ENCODE measurements at places on chromosomes 13 and 19.

GRCh38 chr19:30293051-30293785, 79.0 kb upstream of the ZNF536 start:
- DNase-seq = no peak

- DNase-seq = no peak
Observed at GRCh38 chr13:74886502-74886901, 595.5 kb downstream of the TBC1D4 start.

DNA sequence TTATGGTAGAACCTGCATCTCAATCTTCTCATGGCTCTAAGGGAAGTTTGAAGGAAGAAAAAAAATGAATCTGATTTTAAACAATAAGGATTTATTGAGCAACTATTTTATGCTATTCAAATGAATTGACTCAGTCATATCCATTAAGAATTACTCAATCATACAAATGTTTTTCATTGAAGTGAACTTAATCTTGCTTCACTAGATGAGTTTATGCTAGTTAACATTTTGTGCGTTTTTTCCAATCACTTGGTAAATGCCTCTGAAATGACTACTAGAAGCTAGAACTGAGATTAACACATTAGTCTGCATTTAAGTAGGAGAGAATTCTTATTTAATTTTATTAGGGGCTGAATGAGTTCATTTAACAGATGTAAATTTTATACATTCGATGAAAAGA, 25.2 kb downstream of the RXFP2 start:
- no peak for DNase-seq

- no peak for DNase-seq
Observed at GRCh38 chr13:99122171-99122570, 78.5 kb upstream of the UBAC2 start.

- DNase-seq = no peak
Observed at GRCh38 chr13:60514891-60515290, 117.9 kb downstream of the TDRD3 start.

DNA sequence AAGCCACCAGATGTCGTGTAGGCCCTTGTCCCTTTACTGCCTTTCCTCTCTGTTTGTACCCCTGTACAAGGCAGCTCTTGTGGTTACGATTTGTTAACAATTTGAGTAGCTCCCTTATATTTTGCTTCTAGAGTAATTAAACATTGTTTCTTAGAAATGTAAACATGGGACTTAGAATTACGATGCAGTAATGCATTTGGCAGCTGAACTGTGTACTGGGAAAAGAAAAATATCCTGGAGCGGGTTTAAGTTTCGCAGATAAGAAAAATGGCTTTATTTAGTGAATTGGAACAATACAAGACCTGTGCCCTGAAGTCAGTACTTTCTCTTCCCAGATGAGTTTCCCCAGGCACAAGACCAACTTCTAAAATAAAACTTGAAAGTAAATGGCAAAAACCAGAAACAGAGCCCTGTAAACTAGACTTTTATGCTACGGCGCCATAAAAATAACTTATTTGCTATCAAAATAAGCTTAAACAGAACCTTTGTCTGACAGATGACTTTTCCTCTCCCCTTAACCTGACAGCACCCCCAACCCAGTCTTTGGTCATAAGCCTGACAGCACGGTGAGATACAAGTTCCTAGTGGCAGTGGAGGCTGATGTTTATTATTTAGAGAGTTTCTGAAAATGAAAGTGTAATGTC, 63.0 kb downstream of the LRCH1 start:
- DNase-seq = no peak

GRCh38 chr19:56912401-56913112, 72.0 kb upstream of the PEG3 start:
- DNase-seq = no peak

- DNase-seq = no peak
Observed at GRCh38 chr13:107974409-107974808, 240.9 kb downstream of the LIG4 start.

DNA sequence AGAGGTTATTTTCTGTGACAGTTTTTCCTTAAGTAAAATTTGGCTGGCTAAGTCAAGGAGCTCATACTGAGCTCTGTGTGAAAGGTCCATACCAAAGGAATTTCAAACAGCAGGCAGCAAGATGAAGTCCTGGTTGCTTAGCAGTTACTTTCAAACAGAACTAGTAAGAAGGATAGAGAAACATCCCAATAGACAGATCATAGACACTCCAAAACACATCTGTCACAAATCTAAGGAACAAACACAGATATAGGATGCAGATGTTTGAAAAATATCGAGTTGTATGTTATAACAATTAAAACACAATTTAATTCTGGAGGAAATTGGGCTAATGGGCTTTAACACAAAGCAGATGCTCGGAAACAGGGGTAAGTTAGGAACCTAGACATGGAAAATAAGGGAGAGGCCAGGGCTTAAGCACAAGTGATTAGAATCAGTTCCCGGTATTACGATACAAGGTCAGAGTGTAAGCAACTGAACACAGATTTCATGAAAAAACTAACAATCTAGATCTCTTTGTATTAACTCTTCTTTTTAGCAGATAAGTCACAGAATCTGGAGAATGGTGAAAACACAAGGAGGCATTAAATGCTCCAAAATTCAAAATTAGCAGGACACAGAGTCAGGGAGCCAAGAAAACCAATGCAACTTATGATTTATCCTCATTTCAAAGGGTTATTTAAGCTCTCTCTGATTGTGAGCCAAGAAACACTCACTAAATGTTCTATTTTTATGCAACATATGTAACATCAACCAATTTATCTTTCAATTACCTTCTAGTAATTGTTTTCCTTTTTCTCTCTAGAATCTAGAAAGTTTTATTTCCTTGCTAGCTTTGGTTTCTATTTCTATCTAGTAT, 1992.9 kb upstream of the PCDH20 start:
- DNase-seq = no peak

- DNase-seq = no peak
Observed at GRCh38 chr13:47215736-47216135, 318.9 kb upstream of the HTR2A start.

DNA sequence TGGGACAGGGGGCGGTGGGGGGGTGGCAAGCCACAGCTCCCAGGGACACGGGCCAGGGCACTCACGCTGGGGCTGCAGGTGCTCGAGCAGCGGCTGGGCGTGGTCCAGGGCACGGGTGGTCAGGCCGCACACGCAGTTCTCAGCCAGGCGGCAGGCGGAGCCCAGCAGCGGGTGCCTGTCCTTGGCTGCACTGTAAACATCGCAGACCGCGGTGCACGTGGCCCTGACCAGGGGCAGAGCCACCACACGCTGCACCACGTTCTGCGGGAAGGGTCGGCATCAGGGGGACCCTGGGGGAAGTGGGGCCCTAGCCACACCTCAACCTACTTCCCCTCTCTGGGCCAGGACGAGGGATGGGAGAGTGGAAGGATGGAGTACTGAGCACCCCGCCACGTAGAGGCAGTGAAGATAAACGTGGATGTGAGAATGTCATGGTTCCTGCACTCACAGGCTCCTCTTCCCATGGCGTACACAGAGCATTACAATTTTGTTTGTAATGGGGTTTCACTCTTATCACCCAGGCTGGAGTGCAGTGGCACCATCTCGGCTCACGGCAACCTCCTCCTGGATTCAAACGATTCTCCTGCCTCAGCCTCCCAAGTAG, 3.4 kb downstream of the PLIN5 start:
- DNase-seq = peak; percentile 77

- DNase-seq = no peak
Observed at GRCh38 chr19:387777-388176, 21.2 kb downstream of the C2CD4C start.

GRCh38 chr13:36959456-36960116, 39.5 kb upstream of the SMAD9 start:
- no peak for DNase-seq

DNA sequence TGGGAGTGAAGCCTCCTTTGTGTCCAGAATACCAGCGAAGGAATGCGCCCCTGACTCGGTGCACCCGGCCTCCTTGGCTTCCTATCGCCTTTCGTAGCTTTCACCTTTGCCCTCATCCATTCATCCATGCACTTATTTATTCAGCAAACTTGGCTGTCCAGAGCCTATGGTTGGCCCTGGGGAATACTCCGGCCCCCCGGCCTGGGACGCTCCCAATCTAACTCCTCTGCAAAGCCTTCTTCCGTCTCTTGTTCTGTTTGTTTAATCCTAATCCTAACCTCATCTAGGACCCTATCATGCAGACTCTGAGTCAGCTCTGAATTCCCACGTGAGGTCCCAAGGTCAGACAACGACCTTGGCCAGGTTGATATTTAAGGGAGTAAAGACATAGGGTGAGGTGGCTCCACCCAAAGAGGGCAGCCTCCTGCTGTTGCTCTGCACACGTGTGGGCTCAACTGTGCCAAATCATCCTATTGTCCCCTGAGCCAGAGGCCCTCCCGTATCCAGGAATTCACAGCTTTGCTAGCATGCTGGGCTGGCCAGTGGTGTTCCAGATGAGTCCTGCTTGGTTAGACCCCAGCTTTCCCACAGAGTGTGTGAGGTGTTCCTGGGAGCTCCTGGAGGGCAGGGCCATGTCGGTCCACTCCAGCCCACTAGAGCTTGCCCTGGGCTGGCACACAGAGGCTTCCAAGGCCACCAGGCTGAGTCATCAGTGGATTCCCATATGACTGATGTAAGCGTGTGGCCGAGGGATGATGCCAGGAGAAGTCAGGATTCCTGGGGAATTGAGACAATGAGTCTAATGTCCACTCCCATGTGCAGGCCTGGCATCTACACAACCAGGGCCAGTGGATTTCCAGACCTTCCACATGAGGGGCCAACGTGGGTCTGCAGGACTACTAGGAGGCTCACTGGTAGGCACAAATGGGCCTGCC, 6.5 kb upstream of the CCNE1 start:
- DNase-seq = no peak

GRCh38 chr13:76711550-76712182, 174.5 kb downstream of the KCTD12 start:
- DNase-seq = no peak

GRCh38 chr19:6394831-6395230, 1.9 kb upstream of the GTF2F1 start:
- no peak for DNase-seq

DNA sequence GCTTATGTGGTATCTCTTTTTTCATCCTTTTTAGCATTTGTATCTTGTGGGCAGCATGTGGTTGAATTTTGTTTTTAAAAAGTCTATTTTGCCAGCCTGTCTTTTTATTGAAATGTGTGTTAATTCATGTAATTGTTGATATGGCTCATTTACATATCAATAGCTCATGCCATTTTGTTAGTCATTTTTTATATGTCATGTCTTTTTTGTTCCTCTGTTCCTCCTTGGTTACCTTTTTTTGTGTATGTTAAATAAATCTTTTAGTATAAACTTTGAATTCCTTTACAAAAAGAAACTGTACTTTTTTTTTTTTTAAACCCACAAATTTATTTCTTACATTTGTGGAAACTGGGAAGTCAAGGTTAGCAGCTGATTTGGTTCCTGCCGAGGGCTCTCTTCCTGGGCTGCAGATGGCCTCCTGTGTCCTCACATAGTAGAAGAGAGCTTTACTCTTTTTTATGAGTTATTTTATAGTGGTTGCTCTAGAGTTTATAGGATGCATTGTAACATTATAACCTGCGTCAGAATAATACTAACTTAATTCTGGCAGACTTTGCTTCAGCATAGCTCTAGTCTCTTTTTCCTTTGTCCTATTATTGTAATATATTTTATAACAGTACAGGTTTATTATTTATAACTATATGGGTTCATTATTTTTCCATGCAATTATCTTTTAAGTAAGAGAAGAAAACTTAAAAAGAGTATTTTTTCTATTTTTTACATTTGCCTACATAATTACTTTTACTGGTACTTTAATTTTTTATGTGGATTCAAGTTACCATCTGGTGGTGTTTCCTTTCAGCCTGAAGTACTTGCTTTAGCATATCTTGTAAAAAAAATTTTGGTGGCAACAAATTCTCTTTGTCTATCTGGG, 86.3 kb downstream of the URI1 start:
- DNase-seq = no peak

Measured in right lobe of liver (tissue), 6 donors.